ENCODE measurements at places on chromosomes 2 and 18.

- no peak for DNase-seq
Observed at GRCh38 chr18:50494569-50494968, 65.3 kb upstream of the MAPK4 start.

DNA sequence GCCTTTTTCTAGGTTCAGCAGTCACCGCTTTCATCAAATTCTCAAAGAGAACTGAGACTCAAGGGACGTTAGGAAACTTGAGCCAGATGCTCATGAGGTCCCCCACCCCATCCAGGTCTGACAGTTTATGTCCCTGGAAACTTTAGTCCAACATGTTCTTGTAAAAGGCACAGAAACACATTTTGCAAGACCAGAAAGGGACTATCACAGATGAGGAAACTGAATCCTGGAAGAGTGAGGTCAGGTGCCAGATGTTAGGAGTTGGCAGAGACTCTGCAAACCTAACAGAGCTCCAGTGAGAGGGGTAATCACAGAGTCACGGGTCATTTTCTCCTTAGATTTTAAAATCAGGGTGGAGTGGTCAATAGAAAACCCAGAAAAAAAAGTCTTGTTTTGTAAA, 76.6 kb downstream of the RDH14 start:
- no peak for DNase-seq

DNA sequence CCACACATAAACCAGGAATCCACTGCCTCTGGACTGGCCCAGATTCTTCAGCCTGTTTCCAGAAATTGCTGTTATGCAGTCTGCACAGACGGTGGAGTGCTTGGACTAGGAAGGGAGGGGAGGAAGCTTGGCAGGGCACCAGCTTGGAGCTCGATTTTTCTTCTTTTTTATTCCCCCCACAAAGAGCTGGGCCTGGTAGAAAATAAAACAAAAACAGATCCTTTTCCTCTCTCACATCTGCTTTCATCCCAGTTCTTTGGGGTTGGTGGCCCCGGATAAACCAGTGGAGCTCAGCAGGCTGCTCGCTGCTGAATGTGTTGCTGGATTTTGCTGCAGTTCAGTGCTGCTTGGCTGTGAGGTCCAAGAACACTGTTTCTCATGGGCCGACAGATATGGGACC, 16.0 kb downstream of the LRRTM1 start:
- no peak for DNase-seq

DNA sequence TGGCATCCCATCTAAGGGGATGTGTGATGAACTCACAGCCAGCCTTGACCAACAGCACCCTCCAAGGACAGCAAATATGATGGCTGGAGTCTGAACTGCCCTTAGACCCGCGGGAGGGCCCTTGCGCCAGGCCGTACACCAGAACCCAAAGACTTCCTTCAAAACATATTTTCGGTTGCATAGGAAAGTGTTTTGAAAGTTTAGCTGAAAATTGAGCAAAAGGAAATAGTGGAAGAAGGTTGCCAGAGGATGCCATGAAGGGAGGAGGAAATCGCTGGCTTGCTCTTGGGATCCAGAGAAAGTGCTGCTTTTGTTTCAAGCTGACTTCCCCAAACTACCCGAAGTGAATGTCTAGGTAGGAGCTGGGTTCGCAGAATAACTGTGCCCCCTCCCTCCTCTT, 61.3 kb downstream of the IL1R2 start:
- no peak for DNase-seq

DNA sequence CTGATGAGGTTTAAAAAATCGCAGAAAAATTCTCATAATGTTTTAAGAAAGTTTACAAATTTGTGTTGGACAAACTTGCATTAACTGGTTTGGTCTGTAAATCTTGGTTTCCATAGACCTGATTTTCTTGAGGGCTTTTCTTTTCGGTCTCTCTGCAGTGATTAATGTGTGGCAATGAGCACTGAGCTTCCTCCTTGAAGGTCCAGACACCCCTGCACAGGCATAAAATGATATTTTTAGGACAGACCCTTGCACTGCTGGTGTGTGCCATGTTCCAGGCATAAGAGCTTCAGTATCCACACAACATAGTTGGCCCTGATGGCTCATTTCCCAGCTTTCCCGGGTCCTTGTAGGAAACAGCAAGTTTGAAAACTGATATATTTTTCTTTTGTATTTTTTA, 33.7 kb downstream of the MRPL33 start:
- no peak for DNase-seq

DNA sequence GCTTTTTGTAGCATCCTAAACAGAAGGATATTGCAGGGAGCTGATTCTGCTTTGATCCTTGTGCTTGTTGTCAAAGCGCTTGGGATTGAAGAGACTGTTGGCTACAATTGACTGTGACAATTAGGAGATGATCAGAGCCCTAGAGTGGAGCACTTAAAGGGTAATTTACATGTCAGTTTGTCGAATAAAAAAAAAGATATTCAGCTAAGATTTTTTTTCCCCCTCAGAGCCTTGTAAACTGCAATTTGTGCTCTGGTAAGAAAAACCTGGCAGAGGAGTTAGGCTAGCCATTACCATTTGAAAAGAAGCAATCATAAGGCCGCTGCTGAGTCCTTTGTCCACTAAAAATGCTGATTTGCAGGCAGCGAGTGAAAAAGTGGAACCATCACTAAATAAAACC, 47.8 kb upstream of the ZEB2 start:
- DNase-seq, result no peak
